Sigmoid colon (tissue), 7 donors: ENCODE measurements at places on chromosomes 1 and 21.
A peak's percentile ranks its signal among the peaks of the same experiment; 100 is the strongest.

GRCh38 chr1:62265956-62266935 is 53.0 kb downstream of the KANK4 start:
- DNase-seq: no peak

DNA sequence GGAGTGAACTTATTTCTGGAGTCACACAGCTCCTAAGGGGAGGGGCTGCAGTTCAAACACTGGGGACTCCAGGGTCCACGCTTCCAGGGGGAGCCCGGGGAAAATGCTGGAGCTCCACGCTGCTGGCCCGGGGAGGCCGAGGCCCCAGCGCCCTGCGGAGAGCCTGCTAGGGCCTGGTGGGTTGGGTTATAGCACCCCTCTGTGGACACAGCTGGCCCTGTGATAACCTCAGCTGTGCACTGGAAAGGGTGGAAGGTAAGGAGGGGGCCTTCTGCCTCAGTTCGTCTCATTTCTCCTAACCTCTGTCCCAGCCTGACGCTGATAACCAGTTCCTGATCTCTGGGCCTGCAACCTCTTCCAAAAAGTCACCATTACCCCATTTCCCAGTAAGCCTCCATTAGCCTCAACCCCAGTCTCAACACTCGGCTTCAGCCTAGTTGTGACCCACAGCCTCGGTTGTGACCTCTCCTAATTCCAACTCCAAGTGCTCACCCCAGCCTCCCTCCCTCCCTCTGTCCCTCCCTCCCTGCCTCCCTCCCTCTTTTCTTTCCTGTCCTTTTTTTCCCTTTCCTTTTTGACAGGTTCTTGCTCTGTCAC is 7.1 kb downstream of the NBL1 start:
- peak; percentile 84 for DNase-seq

DNA sequence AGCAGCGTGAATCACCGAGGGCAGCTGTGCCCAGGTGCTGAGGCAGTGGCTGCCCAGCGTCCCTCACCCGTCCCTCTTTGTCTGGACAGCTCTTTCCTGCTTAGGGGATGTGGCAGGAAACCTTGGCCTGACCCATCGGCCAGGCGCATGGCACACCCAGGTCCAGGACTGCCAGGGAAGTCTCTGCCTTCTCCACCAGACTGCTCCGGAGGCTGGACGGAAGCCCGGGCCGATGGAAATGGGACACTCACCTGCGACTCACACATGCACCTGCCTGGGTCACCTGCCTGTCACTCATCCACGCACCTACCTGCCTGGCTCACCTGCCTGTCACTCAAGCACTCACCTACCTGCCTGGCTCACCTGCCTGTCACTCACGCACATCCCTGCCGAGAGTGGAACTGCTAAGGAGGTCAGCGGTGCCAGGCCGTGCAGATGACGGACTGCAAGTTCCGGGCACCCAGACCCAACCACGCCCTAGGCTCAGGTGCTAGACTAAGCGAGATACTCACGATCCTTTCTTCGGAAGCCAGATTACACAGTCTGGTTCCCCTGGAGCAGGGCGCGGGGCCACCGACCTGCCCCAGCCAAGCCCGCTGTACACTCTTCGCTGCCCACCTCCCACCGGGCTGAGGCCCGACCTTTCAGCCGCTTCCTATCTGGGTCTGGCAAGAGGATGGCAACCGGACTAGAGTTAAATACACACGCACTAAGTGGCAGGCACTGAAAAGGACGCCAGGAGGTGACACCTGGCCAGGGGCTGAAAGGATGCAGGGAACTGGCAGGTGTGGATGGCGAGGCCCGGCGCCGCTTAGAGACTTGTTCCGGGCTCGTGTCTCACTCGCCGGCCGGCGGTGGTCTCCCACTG is 1.1 kb downstream of the UBE2J2 start:
- DNase-seq: no peak

DNA sequence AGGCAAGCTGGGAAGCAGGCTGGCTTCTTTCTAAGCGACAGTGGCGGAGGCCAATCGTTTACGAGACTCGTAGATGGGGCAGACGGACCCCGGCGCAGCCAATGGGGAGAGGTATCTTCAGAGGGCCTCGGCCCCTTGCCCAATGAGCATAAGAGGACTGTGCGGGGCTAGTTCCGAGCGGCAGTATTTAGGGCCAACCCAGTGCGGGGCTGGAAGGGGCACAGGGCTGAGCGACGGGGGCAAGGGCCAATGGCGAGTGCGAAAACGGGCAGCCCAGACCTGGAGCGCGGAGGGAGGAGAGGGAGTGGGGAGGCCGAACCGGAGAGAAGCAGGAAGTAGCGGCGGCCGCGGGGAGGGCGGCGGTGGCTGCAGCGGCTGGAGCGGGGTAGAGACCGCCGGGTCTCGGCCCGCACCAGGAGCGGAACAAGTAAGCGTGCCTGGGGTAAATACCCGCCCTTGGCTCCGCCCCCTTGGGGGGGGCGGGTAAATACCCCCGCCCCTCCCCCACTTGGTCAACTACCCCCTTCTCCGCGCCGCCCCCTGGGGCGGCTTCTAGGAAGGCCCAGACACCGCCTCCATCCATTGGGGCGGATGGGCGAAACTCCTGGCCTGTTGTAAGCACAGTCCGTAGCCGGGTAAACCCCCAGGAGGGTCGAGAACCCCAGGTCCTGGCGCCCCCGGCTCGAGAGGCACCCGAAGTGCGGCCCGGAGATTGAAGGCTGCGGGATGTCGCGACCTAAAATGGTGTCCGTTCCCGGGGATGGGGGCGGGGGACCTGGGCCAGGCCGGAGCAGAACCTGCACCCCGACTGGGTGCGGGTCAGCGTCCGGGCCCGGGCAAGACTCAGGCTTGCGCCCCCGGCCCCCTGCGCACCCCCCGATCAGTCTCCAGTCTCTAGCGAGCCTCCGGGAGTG is at the start of gene ZNF687:
TSS of gene ZNF687 (plus strand) at position 331 of the 914 bp plus-strand sequence. CDS start 3,993 bp downstream, outside the sequence.
- DNase-seq: peak; percentile 100

DNA sequence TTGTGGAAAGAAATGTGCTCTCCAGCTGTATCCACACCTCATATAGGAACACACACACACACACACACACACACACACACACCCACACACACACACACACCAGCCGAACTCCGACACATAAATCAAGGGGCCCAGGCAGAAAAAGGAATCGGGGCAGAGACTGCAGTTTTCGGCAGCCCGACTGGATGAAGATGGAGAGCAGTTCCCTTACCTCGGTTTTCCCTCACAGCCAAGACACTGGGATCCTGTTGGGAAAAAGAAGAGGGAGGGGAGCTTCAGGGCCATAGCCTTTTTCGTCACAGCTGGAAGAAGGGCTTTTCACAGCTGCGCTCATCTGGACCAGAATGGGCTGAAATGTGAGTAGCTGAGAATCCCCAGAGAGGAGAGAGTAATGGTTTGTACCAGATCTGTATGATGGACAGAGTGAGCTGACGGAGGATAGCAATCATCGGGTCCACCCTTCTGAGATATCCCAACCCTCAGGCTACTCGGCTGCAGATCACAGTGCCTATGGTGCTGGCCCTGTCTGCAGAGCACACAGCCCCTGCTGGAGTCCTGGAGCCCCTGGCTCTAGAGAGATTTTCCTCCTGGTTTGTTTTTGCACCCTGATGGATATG is 37.7 kb downstream of the PIK3C2B start:
- DNase-seq: peak; percentile 88

- DNase-seq: no peak
Observed at GRCh38 chr1:210663730-210664573, 335.2 kb downstream of the HHAT start.

DNA sequence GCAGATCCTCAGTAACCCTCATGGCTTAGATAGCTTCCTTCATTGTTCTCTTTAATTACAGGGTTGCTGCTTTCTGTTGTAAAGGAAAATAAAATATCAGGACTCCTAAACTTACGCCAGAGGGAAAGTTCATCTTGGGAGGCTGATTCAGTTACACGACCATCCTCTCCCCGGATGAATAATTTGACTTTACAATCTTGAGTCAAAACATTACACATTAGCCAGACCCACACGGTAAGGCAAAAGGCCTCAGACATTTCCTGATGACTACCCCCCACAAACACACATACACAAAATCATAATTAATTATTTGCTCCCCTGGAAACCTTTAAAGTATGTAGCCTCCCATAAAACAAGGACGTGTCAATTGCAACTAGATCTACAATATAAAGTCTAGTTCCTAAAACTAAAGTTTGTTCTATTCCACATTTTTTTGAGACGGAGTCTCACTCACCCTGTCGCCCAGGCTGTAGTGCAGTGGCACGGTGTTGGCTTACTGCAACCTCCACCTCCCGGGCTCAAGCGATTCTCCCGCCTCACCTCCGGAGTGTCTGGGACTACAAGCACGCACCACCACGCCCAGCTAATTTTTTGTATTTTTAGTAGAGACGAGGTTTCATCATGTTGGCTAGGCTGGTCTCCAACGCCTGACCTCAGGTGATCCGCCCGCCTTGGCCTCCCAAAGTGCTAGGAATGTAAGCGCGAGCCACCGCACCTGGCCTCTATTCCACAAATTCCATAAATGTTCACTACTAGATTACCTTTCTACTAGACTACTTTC is 830 bp upstream of the PRDX1 start:
- no peak for DNase-seq

DNA sequence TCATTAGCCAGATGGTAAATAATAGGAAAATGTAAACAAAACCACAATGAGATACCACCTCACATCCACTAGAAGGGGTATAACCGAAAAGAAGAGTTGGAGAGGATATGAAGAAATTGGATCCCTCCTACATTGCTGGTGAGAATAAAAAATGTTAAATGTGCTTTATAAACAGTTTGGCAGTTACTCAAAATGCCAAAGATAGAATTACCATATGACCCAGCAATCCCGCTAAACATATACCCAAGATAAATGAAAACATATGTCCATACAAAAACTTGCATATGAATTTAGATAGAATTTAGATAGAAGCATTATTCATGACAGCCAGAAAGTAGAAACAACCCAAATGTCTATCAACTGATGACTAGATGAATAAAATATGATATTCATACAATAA is 4.4 kb upstream of the FMO2 start:
- DNase-seq: no peak

GRCh38 chr21:25215698-25216384 is 391.4 kb downstream of the MRPL39 start:
- no peak for DNase-seq

- no peak for DNase-seq
Observed at GRCh38 chr21:45224189-45224938, 63.3 kb downstream of the POFUT2 start.

- no peak for DNase-seq
Observed at GRCh38 chr1:23288201-23288600, 55.9 kb downstream of the HNRNPR start.

DNA sequence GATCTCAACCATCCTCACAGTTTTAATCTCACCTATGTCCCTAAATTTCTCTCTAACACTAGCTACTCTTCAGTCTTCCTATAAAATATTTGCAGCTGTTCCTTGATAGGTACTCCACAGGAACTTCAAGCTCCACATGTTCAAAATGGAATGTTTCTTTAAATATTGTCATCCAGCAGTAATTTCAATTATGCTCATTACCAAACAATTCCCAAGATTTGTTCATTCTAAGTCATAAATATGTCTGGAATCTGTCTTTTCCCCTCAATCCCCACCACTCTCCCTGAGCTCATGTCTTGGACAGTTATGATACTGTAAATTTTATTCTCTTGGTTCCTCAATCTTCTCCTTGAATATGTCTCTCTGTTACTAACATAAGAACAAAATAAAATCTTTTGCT is 214.4 kb downstream of the NRIP1 start:
- DNase-seq: no peak

- peak; percentile 88 for DNase-seq
Observed at GRCh38 chr1:41382480-41383090, 21.4 kb downstream of the FOXO6 start.

DNA sequence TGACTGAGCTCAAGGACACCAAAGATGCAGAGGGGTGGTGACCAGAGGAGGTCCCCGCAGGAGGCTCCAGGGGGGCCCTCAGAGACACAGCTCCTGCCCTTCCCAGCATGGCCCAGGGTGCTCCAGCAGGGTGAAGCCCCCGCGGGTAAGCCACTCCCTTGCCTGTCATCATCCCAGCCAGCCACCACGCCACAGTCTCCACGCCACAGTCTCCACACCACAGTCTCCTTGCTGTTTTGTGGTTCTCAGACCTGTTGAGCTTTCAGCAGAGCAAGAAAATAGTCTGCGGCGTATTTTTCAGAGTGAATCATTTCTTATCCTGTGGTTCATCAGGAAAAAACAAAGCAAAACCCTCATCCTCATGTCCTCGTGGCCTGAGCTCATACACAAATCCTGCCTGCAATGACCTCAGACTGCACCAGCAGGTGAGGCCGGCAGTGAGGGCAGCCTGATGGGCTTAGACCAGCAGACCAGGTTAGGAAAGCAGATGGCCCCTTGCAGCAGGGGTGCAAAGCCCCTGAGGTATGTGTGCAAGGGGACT is 25.7 kb upstream of the ABCG1 start:
- DNase-seq: no peak

DNA sequence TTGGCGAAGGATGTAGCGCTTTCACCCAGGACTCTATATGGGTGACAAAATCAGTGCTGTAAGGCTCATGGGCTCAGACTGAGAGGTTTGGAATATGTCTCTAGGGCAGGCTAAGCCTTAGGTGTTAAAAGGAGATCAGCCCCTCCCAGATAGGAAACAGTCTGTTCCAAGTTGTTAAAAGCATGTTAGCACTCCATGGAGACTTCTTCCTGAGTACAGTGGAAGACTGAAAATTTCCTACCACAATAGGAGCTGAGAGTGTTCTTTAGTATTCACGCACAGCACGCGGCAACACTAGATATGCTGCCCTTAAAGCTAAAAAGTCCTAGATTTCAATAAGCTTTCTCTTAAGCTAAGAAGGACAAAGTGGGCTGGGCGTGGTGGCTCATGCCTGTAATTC is 122.1 kb downstream of the TRABD2B start:
- DNase-seq: no peak

- DNase-seq: no peak
Observed at GRCh38 chr1:1245817-1246576, 525 bp downstream of the C1QTNF12 start.

DNA sequence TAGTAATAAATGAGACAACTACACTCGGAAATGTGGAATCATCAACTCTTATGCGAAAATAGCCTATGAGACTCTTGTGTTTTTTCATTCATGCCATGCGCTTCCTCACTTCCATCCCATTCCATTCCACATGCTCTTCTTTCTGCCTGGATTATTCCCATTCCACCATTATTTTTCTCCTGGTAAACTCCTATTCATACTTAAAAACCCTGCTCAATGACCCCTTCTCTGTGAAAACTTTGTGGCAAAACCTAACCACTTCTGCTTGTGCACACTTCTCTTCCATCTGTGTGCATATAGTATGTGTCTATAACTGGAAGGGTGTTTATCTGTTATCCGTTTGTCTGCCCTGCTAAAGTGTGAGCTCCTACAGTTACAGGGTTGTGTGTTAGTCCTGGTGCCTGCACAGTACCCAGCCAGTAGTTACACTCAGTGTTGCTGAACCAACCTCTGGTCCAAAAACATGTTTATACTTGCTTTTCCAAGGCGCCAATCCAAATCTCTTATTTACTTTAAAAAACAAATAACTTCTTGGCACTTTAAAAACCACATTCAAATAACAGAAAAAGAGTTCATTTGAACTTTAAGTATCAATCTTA is 10.7 kb downstream of the EPHX1 start:
- no peak for DNase-seq

DNA sequence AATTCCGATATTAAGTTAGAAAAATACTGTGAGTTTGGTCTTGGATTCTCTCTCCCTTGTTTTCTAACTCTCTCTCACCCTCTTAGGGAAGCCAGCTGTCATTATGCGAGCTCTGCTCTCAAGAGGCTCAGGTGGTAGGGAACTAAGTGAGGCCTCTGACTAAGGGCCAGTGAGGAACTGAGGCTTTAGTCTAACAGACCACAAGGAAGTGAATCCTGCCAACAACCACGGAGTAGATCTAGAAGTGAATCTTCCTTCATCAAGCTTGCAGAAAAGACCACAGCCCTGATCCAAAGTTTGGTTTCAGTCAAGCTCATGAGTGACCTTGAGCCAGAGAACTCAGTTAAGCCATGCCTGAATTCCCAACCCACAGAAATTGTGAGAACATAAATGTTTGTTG is 180.1 kb upstream of the PRMT6 start:
- DNase-seq: no peak
